ENCODE measurements at places on chromosomes 2 and 18.

GRCh38 chr2:127581516-127582490 is 46.3 kb downstream of the MYO7B start:
- no peak for DNase-seq

GRCh38 chr2:69943843-69944525 is 17.4 kb downstream of the ASPRV1 start:
- no peak for DNase-seq

GRCh38 chr2:67341012-67341318 is 56.2 kb upstream of the ETAA1 start:
- no peak for DNase-seq

- no peak for DNase-seq
Measured at GRCh38 chr2:45691171-45691999, 39.9 kb downstream of the PRKCE start.

- no peak for DNase-seq
Measured at GRCh38 chr18:10477863-10478260, 23.4 kb downstream of the APCDD1 start.

DNA sequence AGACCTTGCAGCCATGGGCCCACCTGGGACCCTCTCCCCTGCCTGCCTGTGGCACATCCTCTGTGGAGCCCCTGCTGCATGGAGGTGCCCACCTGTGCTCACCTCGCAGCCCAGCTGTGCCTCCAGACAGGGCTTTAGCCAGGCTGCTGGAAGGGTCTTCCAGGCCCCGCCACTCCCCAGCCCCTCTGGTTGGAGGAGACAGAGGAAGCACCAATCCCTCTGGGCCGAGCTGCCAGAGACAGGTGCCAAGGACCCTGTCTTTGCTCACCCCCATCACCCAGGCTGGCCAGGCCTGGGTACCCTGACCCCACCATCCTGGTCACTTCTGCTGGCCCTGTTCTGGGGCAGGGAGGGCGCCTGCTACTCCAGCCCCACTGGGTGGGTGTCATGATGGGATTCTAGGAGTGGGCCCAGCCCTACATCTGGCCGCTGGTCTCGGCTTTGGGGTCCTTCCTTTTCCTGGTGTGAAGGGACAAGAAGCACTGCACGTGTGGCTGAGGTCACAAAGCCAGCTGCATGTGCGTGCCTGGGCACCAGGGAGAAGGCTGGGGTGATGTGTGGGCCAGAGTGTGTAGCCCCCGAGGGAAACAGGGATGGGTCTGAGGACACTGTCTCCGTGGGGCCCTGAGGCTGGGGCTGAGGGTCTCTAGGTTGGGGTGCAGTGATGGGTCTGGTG is 9.3 kb upstream of the NEU4 start:
- no peak for DNase-seq

DNA sequence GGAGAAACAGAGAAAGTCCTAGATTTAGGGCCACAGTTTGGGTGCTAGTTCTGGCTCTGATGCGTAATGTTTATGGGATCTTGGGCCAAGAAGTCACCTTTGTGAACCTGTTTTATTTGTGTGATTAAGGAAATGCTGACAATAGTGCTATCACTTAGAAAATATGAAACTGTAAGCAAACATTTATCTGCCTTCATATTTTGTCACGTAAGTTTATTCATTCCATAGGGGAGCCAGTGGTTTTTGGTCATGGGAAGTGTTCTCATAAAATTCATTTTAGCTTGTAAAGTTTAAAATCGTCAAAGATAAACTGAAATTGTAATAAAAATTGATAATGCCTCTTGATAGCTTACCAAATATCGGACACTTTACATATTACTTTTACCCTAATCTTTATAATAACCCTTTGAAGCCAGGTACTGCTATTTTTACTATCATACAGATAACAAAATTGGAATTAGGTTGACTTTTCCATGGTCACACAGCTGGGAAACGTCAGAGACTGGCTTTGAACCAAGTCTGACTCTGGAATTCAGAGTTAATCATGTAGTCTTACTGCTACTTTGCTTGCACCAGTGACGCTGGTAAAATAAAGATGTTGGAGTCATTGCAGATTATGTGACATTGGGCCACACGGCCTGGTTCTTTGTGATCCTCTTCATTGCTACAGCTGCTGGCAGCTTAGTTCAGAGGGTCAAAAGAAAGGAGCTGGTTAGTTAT is 99.7 kb downstream of the ICA1L start:
- peak; percentile 22 for DNase-seq

DNA sequence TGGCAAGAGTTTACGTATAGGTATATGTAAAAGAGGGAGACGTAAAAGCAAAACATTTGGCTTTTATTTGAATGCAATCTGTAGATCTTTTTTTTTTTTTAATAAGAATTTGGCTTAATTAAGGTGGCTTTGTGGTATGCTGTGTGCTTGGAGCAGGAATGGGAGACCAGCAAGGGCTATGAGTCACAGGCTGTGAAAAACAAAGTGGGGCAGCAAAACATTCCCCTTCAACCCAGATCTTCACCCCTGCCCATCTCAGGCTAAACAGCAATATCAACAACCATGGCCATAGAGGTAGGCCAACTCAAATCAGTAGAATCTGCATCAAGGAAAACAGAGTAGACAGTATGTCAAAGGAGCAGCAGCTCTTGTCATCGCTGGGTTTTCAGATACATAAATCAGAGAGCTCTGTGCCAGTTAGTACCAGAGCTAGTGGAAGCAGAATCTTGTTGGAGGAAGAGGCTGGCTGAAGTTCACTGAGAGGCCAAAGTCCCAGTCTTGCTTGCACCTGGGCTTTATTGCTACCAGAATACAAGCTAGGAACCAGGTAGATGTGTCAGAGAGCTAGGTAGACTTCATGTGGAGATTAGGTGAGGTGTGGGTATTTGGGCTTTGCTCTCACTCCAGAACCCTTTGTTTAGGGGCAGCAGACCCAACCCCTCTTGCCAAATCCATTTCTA is 191.5 kb upstream of the FANCL start:
- no peak for DNase-seq

GRCh38 chr2:200795028-200795440 is 16.7 kb upstream of the BZW1 start:
- DNase-seq, result peak; percentile 79

DNA sequence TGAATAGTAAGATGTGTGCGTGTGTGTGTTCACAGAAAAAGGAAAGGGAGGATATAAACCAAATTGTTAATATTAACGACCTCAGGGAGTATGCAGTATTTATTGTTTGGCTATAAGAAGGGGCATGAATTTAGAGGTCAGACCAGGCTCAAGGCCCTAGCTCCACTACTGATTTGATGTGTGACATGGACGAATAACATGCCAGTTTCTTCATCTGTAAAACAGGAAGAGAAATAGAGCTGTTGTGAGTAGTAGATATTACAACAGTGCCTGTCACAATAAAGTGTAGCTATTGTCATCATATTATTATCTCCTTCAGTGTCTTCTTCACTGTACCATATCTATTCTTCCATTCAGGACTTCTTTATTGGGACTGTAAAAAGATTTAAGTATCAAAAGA is 4.1 kb upstream of the MAT2A start:
- no peak for DNase-seq

DNA sequence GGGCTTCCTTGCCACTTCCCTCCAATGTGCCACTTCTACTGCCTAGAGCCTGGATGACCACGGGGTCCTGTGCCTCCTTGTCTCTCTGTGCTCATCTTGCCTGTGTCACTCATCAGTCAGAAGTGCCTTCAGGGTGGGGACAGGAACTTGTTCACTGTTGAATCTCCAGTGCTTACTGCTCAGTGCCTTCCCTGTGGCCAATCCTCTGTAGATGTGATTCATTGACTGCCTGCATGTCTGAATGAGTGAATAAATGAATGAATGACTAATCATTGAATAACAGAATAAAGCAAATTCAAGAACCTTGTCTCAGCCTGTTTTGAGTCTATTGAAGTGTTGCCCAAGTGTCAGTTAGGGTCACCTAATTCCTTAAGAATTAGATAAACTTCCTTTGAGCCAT is 42.3 kb upstream of the FAM136A start:
- DNase-seq, result peak; percentile 6

DNA sequence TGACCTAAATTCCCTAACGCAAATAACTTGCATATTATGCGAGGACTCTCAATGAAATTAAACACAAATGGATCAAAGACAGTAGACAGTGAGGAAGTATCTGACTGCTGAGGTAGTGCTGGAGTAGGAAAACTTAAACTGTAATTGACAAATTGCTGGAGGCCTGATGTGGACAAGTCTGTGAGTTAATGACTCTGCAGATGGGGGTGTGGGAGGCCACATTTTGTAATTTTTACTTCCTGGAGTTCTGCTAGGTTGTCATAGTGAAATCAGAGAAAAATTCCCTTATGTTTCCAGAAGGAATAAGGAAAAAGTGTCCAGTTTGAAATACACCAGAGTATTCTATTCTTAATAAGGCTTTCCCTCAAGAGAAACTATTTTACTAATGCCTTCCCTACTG is 333.0 kb upstream of the CNTNAP5 start:
- no peak for DNase-seq

DNA sequence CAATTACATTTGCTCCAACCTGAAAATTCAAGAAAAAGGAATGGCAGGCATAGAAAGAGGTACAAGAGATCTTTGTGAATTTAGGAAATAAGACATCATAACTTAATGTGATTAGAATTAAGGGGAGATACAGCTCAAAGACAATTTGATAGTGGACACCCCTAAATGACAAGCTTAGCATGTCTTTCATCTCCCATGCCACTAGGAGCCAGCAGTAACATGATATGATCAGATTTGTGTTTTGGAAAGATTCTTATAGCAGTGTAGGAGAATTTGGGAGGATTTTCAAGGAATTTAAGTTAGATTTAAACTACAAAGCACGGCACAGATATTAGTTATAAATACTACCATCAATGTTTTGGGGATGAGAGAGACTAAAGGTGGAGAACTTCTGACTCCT is 340.8 kb downstream of the RDH14 start:
- peak; percentile 14 for DNase-seq

DNA sequence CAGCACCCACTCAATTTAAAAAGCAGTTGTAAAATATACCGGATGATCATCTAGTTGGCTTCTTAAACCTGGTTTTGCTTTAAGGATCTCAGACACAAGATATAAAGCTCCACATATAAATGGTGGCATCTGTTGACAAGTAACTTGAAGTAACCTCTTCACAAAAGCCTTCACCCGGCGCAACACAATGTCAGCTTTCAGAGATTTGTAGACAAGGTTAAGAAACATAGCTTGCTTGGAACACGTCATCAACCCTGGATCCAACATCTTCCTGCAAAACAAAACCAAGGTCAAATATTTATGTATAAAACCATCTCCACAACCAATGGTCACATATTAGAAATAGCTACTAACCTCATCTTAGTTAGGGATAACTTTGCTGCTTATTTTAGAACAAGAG is 8.3 kb downstream of the CEBPZ start:
- no peak for DNase-seq

DNA sequence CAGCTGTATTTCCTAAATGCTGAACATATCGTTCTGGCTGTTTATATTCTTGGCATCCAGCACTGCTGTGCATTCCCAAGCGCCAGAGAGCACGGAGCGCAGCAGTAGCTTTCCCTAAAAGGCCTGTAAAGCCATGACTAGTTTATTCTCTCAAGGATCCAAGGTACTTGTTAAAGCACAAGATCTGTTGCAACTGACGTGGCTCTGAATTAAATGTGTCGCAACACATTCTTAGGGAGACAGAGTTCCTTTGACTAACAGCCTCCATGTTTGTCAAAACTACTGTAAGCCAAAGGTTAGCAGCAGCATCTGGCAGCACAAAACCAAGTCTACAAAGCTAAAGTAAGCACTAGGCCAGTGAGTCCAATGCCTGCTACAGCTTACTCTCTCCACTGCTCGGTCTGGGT is 188.6 kb upstream of the FN1 start:
- peak; percentile 99 for DNase-seq

GRCh38 chr2:481388-481787 is 193.5 kb upstream of the ALKAL2 start:
- DNase-seq, result no peak

DNA sequence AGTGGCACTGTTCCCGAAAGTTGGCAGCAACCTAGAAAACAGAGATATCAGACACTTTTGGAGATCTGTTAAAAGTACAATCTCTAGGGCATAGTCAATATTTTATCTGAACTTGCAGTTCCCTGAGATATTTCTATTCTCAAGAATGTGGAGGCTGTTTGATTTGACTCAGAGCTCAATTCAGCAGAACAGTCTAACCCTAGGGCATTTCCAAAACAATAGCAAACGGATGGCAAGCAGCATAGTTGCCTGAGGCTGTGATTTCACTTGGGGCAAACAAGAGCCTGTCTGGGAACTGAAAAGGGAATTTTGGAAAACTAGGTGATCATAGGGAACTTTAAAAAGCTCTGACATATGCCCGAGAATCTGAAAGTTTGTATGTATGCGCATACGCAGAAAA is 772.8 kb upstream of the LRRTM1 start:
- no peak for DNase-seq

- DNase-seq, result no peak
Measured at GRCh38 chr2:207772081-207772843, 2.6 kb upstream of the FZD5 start.

DNA sequence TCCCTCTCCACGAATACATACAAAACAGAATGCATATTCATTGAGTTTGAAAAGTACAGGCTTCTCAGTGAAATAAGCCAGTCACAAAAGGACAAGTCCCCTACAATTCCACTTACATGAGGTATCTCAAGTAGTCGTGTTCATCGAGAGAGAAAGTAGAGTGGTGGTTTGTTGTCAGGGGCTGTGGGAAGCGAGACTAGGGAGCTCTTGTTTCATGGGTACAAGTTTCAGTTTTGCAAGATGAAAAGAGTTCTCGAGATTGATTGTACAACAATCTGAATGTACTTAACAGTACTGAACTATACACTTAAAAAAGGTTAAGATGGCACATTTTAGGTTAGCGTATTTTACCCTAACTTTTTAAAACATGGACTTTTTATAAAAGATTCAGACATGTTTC is 71.5 kb upstream of the TTC39C start:
- DNase-seq, result no peak

DNA sequence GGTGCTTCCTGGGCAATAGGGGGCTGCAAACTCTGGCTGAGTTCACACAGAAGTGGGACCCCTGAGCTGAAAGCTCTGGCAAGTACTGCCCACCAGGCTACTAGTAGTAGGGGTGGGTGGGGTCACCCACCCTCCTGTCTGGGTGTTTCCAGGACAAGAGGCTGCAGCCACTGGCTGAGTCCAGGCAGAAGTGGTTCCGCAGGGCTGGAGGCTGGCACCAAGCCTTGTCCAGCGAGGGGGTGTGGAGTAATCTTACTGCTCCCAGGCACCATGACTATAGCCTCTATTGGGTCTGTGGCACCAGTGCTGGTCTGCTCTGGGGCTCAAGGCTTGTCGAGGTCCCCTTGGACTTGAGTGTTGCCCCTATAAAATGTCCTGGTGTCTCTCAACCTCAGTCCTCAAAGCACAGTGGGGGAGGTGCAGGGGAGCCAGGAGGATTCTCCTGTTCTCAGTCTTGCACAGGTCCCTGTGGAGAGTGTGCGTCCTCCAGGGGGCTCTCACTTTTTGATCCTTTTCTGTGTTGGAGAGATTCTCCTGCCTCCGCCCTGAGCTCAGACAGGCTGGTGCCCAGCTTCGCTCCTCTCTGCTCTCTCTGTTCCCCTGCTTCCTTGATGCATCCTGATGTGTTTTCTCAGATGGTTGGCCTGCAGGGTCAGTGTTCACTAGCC is 48.1 kb downstream of the NUP35 start:
- no peak for DNase-seq
